Fibroblast of mammary gland (primary cell): ENCODE measurements at places on chromosomes 13 and 19.

DNA sequence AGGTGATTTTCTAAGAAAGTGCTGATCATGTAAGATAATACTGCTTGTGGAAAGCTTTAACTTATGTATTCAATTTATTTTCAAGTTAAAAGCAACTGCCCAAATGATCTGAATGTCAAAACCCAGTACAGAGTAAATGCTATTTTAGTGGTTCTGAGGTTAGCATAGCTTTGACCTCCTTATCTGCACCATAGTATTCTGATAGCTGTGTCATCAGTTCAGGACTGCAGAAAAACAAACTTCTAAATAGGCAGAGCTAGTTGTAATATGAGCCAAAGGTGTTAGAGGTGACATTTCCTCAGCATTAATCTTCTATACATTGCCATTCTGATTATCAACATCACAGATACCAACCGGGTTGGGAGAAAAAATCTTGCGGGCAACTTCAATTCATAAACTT lies 758.7 kb downstream of the SLITRK5 start:
- no peak for DNase-seq

DNA sequence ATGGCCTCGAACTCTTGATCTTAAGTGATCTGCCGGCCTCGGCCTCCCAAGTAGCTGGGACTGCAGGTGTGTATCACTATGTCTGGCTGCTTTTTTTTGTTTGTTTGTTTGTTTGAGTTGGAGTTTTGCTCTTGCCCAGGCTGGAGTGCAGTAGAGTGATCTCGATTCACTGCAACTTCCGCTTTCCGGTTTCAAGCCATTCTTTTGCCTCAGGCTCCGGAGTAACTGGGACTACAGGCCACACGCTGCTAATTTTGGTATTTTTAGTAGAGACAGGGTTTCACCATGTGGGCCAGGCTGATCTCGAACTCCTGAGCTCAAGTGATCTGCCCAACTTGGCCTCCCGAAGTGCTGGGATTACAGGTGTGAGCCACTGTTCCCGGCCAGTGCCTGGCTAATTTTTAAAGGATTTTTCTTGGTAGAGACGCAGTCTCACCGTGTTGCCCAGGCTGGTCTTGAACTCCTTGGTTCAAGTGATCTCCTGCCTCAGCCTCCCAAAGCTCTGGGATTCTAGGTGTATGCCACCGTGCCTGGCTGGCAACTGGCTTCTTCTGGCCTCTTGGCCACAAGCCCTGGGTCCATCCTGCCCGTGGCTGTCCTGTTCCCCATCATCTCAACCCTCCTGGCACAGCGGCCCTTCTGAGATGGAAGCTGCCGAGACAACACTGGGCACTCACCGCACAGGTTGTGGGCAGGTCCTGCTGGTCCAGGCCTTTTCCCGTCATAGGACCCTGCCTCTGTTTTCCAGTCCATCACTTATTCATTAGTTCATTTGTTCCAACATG lies 11.5 kb downstream of the TECR start:
- no peak for DNase-seq

DNA sequence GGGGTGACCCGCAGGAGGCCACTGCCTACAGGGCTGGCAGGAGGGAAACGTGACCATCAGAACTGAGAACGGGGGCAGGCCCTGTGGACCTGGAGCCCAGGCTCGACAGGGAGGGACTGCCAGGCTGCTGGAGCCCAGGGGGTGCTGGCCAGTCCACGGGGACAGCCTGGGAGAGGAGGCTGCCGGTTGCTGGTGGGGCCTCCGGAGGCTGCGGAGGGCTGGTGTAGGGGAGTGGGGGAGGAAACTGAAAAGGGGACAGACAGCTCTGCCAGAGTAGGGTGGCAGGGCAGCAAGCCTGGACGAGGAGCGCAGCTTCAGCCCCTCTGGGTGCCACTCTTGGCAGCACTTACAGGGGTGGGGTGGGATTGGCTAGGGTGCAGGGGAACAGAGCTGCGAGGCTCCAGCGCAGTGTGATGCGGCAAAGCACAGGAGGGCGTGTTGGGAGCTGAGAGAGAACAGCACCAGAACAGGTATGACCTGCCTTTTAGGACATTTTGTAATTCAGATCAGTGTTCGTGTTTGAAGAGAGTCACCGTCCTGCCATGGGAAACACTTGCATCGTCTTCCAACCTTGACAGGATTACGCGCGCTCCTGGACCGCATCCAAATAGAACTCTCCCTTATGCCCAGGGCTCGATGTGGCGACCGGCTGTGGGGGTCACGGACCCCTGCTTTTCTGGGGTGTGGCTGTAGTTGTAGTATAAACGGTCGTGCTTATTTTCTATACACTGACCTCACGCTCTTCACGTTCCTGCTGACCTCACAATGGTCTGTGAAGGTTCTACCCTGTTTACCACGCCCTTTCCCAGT lies 19.9 kb upstream of the ARHGEF7 start:
- no peak for DNase-seq

GRCh38 chr13:88124142-88124541 lies 453.0 kb downstream of the SLITRK5 start:
- DNase-seq = no peak

GRCh38 chr19:5953680-5954213 lies 24.2 kb downstream of the RANBP3 start:
- no peak for DNase-seq

GRCh38 chr19:10898633-10899032 lies 27.3 kb downstream of the CARM1 start:
- no peak for DNase-seq

DNA sequence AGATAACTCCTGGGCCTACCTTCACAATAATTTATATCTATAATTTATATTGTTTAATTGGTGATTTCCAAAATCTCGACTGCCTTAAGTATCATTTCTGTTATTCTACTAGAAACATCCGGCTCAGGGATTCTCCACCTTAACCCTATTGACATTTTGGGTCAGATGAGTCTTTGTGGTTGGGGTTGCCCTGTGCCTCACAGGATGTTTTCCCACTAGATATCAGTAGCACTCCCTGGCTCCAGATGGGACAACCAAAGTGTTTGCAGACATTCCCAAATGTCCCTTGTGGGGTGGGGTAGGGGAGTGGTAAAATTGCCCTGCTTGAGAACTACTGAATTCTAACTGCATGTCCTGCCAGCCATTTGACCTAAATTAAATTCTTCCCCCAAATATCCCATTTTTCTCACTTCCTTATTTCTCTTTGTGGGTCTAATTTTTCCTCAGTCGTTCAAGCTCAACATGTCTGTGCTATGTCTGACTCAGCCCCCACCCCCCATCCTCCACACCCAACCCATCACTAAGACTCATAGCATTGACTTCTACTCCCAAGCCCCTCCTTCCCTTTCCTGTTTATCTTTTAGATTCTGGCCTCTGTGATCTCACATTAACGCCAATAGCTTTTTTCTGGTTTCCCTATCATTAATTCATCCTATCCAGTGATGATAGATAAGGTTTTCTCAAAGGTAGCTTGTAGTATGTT lies 545.1 kb downstream of the EFNB2 start:
- DNase-seq = peak; percentile 38

DNA sequence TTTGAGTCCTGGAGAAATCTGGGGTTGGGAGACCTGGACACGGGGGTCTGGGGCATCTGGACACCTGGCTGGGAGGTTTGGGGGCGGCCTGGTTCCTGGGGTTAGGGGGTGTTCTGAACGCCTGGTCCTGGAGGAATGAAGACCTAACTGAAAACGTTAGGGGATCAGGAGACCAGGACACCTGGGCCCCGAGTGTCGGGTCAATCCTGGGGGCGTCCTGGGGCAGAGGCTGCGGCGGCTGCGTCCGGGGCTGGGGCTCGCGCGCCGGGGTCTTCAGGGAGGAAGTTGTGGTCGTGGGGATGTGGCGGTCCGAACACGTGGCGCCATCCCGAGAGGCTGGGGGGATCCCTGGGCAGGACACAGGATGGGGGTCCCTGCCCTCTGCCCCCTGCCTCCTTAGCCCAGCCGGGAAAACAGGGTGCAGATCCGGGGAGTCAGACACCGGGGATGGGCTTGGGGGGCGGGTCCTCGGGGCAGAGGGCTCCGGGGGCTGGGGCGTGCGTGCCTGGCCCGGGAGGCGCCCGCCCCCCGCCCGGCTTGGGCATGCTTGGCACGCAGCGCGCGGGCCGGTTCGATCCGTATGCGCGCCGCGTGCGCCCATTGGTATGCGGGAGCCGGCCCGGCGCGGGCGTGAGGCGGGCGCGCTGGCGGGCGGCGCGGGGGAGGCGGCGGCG lies 632 bp downstream of the NPAS1 start:
- DNase-seq = no peak

DNA sequence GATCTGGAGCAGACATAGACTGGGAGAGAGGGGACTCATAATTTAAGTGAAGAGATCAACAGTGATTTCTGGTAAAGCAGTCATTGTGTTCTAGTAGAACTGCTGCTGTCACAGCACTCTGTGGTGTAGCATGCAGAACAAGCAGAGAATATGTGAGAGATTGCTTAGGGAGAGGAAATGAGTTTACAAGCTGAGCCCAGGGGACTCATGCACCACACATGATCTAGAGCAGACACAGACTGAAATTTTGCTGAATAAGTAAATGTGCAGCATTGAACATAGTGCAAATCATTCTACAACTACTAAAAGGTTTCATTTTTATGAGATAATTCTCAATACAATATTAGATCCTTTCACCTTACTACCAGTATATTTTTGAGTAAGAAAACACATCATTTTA lies 125.7 kb downstream of the MYO16 start:
- no peak for DNase-seq

DNA sequence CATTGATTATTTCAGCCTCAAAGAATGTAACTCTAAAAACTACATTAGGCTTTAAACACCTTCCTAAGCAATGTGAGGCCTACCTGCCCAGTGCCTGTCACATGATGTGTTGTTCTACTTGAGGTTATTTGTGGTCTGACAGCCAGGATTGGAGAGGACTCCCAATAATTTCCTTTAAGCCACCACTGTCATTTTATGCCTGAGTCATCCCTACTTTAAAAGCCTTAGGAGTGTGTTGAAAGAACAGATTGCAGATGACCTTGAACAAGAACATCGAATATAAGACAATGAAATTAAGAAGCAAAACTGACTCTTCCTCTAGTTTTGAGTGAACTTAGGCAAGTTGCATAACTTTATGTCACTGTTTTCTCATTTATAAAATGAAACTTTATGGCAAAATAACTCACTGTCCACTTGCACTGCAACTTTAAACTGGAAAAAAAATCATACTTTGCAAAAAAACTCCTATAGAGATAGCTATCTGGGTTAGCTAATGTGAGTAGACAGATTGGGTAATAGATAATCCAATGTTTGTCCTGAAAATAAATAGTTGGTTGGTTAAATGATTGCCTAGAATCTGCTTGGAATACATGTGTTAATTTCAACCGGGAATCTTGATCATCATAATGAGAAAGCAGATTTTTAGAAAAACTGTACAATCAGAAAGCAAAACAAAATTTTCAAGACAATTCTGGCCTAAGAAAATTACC lies 361.2 kb downstream of the SUCLA2 start:
- DNase-seq = peak; percentile 35

GRCh38 chr19:3061182-3062161 lies 823 bp downstream of the TLE5 start:
- DNase-seq = no peak

- peak; percentile 12 for DNase-seq
These were observed 8.8 kb upstream of the LRRC63 start for GRCh38 chr13:46202966-46203365.

GRCh38 chr19:35168196-35168595 lies 13.7 kb downstream of the FXYD5 start:
- peak; percentile 23 for DNase-seq

GRCh38 chr13:24459234-24459633 lies 53.3 kb downstream of the PARP4 start:
- DNase-seq = peak; percentile 80

GRCh38 chr13:45807520-45808099 lies 43.9 kb downstream of the SIAH3 start:
- DNase-seq = peak; percentile 60

DNA sequence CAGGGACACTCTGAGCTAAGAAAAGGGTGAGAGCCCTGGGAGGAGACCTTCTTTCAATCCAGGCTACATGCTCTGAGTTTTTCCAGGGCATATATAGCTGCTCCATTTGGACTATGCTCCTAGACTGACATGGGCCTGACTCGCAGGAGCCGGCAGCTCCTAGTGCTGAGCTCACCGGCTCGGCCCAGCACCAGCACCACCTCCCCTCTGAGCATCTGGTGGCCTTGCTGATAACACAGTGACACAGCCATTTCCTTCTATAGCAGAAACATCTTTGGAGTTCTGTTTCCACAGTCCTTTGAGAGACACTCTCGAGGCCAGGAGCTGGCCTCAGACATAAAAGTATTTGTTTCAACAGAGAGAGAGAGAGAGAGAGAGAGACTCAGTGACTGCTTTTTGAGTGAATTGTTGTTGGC lies 184.9 kb downstream of the TM9SF2 start:
- peak; percentile 62 for DNase-seq

DNA sequence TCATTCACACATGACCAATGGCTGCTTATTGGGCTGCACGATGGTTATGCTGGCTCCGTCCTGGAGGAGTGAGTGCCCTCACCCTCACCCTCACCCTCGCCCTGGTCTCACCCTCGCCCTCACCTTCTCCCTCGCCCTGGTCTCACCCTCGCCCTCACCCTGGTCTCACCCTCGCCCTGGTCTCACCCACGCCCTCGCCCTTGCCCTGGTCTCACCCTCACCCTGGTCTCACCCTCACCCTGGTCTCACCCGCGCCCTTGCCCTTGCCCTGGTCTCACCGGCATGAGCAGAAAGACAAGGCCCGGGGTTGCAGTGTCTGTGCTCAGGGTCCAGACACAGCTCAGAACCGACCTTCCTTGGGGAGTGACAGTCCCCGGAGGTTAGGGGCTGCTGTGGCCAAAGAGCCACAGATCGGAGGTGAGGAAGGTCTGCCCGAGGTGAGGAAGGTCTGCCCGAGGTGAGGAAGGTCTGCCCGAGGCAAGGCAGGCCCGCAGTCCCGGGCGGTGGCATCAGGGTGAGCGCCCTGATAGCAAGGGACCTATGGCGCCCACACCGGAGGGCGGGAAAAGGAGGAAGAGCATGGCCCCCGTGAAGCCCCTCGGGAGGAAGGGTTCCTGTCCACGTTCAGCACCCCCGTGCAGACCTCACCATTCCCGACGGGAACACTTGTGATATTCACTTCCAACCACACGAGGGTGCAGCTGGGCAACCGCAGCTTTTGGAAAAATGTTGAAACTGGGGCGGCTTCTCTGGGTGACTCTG lies 65.6 kb downstream of the MCF2L start:
- DNase-seq = peak; percentile 66

DNA sequence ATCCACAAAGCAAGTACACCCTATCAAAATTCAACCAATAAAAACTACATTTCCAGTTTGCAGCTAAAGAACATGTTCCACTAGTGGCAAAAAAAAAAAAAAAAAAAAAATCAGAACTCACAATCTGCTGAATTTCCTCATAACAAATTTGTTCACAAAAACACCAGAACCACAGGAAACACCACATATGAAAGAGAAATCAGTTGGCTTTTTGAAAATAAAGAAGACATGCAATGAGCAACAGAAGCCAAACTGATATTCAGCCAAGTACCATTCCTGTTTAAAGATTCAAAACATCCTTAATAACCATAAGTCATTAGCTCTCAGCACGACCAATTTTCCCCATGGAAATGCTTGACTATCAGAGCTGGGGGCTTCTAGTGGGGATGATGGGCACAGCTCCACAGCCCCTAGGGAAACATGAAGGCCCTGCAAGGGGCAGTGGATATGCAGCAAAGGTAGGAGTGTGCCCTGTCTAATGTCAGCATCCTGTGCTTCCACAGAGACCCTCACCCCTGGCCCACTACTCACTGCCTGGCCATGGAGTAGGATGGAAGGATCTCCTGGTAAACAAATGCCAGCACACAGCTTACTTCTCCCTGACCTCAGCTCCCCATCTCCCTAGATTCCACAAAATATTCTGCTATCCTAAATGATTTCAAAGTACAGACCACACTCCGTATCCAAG lies 74.0 kb upstream of the DOCK9 start:
- DNase-seq = no peak

GRCh38 chr13:71477735-71478134 lies 389.3 kb downstream of the DACH1 start:
- no peak for DNase-seq
